ENCODE measurements at places on chromosomes 12 and 14.

- DNase-seq = no peak
These were observed 2.9 kb downstream of the NUDT4 start for GRCh38 chr12:93380480-93381121.

- no peak for DNase-seq
These were observed 77.0 kb downstream of the TMEM117 start for GRCh38 chr12:43912859-43913258.

- DNase-seq = no peak
These were observed 2.6 kb downstream of the NT5DC3 start for GRCh38 chr12:103838254-103838914.

- no peak for DNase-seq
These were observed 237.2 kb downstream of the FBXL14 start for GRCh38 chr12:1357171-1357570.

DNA sequence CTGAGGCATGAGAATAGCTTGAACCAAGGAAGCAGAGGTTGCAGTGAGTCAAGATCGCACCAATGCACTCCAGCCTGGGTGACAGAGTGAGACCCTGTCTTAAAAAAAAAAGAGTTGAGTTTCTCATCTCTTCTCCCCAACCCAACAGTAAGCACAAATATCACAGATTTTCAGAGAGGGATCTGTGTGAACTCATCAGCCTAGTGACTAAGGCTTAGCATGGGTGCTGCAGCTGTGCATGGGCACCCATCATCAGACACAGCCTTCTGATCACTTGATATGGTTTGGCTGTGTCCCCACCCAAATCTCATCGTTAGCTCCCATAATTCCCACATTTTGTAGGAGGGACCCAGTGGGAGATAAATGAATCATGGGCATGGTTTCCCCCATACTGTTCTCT lies 298.9 kb downstream of the PCNX1 start:
- no peak for DNase-seq

Measured in activated T-helper 1 cell treated with anti-CD3 and anti-CD28 coated beads, Interleukin-2, amount 50 U/mL, for 16 hours (primary cell).